Panc1 (cell line): ENCODE measurements at places on chromosomes 16 and 17. TPM values are rescaled to one million over a fixed set of nuclear protein-coding genes. Genes with fewer than 3 reads are reported as not detected.

DNA sequence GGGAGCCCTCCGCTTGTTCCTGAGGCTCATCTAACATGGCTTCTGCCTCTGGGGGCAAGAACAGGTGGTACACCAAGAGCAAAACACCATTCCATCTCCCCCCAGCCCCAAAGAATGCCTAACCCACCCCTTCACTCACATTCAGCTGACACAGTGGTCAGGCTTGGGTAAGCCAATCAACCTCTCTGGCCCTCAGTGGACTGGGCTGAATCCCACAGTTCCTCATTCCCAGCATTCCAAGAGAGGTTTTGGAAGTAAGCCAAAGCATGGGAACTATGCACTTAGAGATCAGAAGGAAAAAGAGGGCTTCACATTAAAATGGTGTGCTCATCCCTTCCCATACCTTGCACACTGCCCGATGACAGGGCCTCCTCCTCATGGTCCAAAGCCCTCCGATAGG is 7.8 kb downstream of the PIGS start:
- no peak for DNase-seq

DNA sequence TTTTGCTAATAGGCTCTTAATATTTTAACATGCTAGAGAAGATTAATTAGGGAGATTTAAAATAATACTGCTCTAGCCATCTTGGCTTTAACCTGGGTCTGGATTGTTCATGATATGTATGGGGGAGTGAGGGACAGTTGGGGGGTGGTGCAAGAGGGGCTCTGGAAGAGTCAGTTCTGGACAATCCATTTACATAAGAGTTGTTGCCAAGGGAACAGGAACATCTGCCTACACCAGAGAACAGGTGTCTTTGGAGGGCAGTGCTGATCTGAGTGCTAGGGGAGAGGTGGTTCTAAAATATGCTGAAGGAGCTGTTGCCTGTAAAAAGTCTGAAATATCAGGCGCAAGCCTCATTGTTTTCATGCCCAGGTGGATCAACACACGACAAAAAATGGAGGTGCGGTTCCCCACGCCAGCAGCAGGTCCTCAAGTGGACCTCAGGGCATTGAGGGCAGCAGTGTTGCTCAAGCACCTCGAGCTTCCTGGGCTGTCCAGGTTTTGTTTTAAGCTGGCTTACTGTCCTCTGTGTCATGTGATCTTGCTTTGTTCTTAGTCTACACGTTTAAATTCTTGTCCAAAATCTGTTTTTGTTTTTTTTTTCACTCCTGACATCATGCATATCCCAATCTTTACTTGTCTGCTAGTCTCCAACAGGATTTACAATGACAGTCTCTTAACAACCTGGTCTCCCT is 25.4 kb upstream of the WSB1 start:
- no peak for DNase-seq

HP gene
- total RNA-seq: 7.0 TPM

- no peak for DNase-seq
These were observed 26.6 kb upstream of the NLRP1 start for GRCh38 chr17:5610956-5611355.

DNA sequence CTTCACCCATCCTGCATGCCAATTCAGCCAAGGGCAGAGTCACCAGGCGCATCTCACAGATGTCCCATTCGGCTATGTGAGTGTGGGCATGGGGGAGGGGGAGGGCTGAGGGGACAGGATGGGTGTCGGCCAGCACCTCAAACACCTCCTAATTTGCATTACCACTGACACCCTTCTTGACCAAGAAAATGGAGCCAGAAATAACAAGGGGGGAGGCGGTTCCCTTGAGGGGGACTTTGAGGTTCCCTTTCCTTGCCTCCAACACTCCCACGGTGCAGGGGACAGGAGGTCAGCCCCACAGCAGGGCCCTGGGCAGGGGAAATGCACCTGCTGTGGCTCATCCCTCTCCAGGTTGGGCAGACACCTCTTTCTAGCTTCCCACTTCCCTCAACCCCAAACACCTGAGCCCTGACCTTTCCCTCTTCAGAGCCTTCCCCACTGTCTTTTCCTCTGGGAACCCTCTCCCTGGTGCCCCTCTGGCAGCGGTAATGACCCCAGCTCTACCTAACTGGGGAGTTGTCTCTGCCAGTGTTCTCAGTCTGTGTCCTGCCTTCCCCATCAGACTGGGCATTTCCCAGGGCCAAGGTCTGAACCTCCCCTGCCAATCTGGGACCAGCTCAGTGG is 18.2 kb upstream of the TBX21 start:
- no peak for DNase-seq

- DNase-seq: no peak
These were observed at the start of gene HOXB5 for GRCh38 chr17:48593126-48593829. Gene HOXB5 (minus strand): TSS chr17:48593779. CDS start chr17:48593682, 97 bp downstream.

DNA sequence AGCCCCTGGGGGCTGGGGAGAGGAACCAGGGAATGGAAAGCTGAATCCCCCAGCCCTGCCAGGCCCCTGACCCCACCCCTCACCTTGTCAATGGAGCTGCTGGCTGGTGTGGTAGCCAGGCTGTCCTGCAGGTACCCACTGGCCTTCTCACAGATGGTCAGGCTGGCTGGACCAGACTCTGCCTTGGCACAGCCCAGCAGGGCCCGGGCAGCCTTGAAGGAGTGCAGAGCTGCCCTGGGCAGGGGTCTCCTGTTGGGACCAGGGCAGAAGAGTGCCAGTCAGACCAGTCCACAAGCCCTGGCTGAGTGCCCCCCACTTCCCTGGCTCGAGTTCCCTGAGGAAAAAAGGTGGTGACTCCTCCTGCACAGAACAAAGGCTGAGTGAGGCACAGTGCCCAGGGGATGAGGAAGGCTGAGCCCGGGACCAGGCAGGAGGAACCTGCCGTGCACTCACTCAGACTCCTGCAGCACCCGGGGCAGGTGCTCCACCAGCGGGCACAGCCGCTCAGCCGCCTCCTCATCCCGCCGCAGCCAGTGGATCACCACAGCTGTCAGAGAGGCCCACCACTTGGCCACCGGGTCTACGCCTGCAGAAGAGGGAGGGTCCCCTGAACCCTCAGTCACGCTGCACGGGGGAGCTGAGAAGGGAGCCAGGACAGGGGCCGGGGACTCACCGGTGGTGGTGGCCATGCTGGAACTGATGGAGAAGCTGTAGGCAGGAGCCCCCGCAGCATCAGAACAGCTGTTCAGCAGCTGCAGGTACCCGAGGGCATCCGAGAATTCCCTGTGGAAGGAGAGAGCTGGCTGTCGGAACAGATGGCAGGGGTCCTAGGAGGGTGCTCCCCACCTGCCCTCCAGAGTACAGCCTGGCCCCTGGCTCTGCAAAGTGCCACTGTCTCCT is 22.4 kb downstream of the SREBF1 start:
- DNase-seq: no peak

SGCA gene
- not detected for total RNA-seq

DNA sequence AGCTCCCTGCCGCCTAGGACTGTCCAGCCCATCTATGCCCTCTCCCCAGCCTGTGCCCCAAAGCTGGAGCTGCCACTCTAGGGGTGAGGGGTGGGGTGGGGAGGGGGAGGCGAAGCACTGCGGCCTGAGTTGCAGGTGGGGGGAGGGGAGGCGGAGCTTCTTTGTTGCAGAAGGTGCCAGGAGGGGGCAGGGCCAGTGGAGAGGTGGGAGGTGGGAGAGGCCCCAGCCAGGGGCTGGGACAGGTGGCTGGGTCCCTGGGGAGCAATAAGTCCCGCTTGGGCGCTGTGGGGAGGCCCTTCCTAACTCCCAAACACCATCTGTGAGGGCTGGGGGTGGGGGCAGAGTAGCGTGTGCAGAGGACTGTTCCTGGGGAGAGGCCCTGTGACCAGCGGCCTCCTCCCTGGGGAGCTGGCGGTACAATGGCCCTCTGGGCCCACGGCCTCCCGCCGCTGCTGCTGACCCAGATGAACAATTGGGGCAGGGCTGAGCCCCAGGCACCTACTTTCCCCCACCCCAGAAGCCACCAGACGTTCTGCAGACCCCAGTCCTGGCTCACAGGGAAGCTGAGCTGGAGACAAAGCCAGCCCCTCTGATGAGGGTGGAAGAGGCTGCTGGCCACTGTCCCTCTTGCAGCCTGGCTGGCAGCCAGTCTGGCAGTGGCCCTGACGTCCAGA is 2.2 kb upstream of the NTN3 start:
- no peak for DNase-seq

ODF4 gene
- not detected for total RNA-seq

- DNase-seq: no peak
These were observed 87.1 kb downstream of the PLXDC1 start for GRCh38 chr17:39064374-39064773.

MGAT5B gene
- total RNA-seq: 34.9 TPM

DNA sequence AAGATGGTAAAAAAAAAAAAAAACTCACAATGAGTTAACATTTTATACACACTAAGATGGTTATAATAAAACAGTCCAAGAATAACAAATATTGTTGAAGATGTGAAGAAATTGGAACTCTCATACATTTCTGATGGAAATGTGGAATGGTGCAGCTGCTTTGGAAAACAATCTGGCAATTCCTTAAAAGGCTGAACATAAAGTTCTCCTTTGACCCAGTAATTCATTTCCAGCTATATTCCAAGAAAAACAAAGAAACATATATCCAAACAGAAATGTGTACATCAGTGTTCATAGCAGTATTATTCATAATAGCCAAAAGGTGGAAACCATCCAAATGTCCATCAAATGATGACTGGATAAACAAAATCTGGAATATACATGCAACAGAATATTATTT is 97.3 kb upstream of the NETO2 start:
- DNase-seq: no peak

TMEM238L gene
- not detected for total RNA-seq

SLFN12 gene
- 35.2 TPM for total RNA-seq

SLC7A5 gene
- 231 TPM for total RNA-seq

GRCh38 chr17:80265205-80266068 is 4.8 kb downstream of the RNF213 start:
- DNase-seq: no peak

SP6 gene
- 4.0 TPM for total RNA-seq

PCGF2 gene
- total RNA-seq: 43.9 TPM

GRCh38 chr17:29826114-29826692 is 103.8 kb downstream of the SSH2 start:
- DNase-seq: no peak

GRCh38 chr17:71432378-71433315 is 688.2 kb upstream of the SOX9 start:
- no peak for DNase-seq

GRCh38 chr17:44087319-44087718 is 16.8 kb downstream of the G6PC3 start:
- DNase-seq: no peak

DNA sequence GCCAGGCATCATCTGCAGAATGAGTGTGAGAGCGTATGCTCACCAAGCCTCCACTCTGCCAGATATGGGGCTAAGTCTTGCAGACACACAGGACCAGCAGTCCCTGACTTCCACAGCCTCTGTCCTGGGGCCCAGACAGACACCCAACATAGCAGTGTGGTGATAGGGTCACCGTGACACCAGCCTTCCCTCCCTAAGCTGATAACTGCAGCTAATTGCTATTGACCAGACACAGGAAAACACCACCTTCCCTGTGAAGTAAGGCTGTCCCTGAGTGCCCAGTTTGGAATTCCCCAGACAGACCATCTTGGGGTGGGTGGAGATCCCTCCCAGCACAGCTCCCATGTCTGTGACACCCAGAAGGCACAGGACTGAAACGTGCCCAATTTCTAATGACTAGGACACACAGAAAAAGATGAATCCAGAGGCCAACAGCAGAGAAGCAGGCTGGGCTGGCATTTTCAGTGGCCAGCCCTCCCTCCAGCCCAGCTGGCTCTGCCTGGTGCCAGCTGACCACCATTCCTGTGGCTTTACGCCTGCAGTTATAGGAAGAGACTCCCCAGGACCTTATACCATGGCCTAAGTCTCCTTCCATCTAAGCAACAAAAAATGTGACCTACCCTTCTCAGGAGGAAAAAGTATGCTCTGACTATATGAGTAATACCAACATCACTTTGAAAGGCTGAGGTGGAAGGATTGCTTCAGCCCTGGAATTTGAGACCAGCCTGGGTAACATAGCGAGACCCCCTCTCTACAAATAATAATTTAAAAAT is 30.3 kb downstream of the ATPAF2 start:
- DNase-seq: no peak

- DNase-seq: peak; percentile 12
These were observed 189.4 kb upstream of the CDH8 start for GRCh38 chr16:62225675-62226074.

- DNase-seq: no peak
These were observed 9.3 kb upstream of the CARD14 start for GRCh38 chr17:80160536-80160935.

GRCh38 chr17:44909681-44910144 is 5.6 kb downstream of the GFAP start:
- DNase-seq: no peak

NPIPB9 gene
- total RNA-seq: 0.90 TPM

- DNase-seq: no peak
These were observed 213.5 kb downstream of the RAB11FIP4 start for GRCh38 chr17:31604936-31605335.

DNA sequence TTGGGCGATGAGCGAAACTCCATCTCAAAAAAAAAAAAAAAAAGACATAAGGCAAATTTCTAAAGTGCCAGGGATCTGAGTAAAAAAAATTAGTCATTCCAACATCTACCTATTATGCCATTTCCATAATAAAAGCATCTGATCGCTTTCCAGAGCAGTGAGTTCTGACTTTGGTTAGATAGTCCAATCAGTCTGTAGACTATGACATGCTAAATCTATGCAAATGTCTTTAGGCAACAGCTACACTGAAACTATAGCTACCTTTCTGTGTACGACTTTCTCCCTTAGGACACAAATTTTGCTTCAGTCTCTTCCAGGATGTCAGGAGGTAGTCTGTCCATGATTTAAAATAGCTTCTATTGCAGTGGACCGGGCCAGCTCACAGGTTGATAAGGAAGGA is 58.9 kb upstream of the ARHGAP44 start:
- no peak for DNase-seq

DNA sequence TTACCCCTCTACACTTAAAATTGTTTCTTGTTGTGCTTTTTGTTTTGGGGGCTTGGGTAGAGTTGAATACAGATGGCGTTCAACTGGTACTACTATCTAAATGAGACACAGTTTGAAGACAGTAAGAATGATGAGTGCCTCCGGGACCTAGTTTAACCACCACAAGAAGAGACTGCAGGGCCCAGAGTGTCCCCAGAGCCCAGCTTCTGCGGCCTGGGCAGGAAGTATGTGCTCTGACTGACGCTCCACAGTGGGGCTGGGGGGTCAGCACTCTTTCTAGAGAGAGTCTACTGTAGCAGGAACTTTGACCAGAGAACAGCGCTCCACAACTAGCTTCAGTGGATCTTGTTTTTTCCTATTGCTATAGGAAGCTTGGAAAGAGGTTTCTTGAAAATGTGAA is 174.0 kb downstream of the VPS53 start:
- DNase-seq: no peak

TLCD3A gene
- total RNA-seq: 30.4 TPM

GRCh38 chr17:34302636-34303035 is 16.6 kb upstream of the CCL8 start:
- no peak for DNase-seq

DNA sequence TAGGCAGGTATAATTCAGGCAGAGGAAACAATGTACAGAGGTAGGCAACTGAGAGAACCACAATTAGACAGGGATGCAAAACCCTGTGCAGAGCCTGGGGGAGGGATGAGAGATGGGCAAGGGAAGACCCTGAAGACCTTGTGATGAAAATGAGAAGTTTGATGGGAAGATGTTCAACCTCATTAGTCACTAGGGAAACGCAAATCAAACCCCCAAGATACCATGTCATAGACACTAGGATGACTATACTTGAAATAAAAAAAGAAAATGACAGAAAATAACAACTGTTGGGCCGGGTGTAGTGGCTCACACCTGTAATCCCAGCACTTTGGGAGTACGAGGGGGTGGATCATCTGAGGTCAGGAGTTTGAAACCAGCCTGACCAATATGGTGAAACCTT is 813.1 kb downstream of the CDH11 start:
- no peak for DNase-seq
